ENCODE measurements at places on chromosomes 5 and 9.

- DNase-seq, result no peak
Observed at GRCh38 chr5:163696579-163696887, 191.1 kb downstream of the MAT2B start.

DNA sequence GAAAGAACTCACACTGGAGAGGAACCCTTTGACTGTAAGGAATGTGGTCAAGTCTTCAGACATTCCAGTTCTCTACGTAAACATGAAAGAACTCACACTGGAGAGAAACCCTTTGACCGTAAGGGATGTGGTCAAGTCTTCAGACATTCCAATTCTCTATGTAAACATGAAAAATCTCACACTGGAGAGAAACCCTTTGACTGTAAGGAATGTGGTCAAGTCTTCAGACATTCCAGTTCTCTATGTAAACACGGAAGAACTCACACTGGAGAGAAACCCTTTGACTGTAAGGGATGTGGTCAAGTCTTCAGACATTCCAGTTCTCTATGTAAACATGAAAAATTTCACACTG is 32.6 kb downstream of the MAPK9 start:
- no peak for DNase-seq

DNA sequence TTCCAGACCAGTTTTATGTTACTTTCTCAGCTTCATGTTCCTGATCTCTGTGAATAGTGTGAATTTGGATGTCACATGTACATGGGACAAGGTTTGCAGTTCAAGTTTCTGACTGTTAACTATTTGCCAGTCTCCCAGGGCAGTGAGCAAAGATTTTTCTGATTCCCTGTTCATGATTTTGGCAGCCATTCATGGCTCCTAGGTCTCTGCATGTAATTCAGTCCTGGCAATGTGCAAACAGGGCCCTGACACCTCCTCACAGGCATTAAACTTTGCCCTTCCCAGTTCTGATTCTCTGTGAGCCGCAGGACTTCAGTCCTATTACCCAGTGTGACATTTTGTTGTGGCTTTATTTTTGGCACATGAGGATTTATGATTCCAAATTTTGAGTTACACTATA is 349.7 kb downstream of the ARRDC3 start:
- DNase-seq, result no peak

GRCh38 chr5:31193591-31194467 is at the start of gene CDH6:
CDH6 (plus strand) TSS chr5:31193686; CDS start chr5:31267474, 73,788 bp downstream.
- DNase-seq, result no peak

DNA sequence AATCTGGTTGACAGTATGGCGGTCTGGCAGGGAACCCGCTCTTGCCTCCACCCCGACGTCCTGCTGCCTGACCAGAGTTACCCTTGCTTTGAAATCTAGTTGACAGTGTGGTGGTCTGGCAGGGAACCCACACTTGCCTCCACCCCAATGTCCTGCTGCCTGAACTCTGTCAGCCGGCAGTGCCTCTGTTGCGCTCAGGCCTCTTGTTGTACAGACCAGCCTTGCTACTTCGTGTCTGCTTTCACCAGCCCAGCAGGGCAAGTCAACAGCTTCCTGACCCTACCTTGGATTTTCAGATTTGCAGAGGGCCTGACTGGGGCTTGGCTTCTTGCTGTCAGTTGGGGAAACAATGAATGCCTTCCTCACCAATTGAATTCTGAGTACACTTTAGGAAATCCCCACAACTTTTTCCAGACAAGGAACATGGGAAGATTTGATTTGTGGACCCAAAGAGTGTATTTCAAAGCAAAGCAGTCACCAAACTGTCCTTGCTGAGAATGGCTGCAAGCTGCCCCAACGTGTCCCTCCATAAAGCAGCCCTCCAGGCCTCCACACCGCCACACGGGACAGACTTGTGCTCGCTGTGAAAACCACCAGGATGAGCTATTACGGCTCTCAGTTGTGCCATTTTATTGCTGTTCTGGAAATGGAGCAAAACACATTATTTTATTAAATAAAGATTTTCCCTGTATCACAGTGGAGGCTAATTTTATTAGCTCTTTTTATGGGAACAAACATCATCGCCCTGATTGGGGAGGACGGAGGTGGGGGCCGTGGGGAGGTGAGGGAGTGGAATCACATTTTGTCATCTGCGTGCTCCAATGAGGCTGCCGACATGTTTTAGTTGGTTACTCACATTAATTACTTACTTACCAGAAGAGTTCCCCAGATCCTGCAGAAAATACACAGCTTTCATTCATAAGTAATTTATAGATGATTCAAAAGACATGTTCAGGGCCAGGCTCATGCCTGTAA is 189.3 kb downstream of the AOPEP start:
- DNase-seq, result no peak

DNA sequence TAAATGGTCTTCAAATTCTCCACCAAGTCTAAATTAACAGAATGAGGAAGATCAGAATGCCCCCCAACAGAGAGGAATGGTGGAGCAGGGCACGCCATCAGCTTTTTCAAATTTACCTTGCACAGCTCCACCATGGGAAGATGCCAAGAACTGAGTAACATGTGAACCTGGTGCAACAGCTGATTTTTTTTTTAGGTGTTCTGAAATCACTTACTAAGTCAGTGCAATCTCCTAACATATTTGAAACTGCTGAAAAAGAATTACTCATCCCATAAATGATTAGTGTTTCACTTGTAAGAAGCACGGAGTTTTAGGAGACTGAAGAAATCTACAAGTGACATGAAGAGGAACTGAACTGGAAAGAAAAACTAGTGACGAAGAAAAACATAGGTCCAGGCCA is 5.1 kb downstream of the TMEM245 start:
- DNase-seq, result no peak

GRCh38 chr5:139360384-139360783 is 18.7 kb downstream of the PAIP2 start:
- no peak for DNase-seq
